Activated gamma-delta T cell treated with Interleukin-2 at 50 U/mL for 16 hours (primary cell): ENCODE measurements at places on chromosomes 11 and 22.

GRCh38 chr11:66879583-66879982, 22.7 kb downstream of the LRFN4 start:
- no peak for DNase-seq

DNA sequence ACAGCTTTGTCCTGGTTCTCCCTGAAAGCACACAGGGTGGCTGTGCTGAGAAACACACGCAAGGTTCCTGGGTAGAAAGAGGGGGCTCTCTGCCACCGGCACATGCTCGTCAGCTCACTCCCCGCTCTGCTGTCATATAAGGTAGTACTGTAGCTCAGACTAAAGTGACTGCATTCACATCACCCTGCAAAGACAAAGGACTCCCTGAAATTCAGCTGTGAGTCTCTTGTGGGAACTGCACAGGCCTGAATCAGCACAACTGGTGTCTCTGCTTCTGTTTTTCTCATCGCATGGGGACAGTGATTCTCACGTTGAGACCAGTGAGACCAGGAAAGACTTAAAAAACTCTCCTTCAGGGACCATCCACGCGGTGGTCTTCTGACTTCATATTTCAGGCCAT, 124.1 kb upstream of the BID start:
- DNase-seq = no peak

- no peak for DNase-seq
Observed at GRCh38 chr11:45661439-45662055, 3.9 kb downstream of the CHST1 start.

DNA sequence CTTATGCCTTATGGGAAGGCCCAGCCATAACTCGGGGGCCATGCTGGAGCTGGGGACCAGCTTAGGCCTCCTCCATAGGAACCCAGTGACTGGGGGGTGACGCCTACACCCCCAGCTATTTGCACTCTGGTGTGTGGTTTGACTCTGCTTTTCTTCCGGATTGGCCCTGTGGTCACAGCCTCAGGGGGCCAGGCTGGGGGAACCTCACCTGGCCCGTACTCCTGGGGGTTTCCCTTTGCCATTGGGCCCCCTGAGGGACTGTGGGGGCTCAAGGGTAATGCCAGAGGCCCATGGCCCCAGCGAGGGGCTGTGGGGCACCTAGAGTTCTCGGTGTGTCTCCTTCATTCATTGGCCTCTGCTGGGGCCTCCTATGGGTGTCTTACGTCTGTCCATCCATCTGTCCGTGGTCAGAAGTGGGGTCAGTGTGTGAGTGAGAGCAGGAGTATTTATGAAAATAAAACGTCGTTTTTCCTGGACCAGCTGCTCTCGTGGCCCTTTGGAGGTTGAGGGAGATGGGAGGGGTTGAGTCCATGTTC, 6.3 kb upstream of the SH3BP1 start:
- peak; percentile 55 for DNase-seq

DNA sequence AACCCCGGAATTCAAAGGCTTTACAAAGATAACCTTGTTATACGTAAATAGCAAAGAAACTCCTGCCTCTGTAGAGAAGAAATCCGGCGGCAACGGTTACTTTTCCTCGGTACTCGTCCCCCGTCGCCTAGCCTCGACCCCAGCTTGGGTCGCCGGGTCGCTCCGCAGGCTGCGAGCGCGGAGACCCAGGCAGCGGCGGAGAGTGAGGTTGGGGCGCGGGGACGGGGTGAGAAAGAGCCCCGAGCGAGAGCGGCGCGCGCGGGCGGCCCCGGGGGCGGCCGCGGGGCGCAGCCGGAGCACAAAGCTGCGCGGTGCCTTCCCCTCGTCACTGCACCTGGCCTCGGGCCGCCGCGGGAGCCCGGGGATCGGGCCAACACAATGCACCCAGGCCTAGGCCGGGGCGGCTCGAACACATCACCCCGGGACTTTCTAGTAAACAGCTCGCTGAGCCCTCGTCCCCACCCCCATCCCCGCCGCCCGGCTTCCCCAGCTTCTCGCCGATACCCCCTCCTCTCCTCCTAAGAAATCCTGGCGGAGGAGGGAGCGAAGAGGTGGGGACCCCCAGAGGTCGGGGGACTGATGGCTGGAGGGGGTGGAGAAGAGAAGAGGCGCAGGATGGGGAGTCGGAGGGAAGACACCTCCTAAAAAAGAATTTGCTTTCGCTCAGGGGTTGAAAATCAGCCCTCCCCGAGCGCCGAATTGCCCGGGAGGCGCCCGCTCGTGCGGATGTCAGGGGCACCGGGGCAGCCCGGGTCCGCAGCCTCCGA, 845 bp downstream of the MPPED2 start:
- no peak for DNase-seq

DNA sequence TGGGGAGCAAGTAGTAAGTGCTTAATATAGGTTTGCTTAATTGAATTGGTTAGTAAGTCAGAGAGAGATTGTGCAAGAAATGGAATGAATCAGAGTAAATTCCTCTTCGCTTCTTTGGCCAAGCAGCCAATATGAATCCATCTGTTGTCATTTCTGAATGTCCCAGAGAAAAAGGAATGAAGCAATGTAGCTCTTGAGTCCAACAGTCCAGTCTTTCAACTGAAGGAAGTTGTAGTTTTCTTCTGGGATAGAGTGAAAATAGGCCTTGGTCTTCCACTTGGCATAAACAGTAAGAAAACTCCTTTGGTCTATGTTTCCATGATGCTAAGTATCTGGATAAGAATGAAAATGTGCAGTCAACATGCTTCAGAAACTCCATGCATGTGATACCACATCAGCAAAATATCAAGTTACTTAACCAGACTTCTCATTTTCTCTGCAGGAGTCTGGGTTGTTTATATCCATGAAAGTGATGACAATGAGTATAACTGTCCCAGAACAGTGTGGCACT, 1.8 kb upstream of the FIBIN start:
- no peak for DNase-seq

DNA sequence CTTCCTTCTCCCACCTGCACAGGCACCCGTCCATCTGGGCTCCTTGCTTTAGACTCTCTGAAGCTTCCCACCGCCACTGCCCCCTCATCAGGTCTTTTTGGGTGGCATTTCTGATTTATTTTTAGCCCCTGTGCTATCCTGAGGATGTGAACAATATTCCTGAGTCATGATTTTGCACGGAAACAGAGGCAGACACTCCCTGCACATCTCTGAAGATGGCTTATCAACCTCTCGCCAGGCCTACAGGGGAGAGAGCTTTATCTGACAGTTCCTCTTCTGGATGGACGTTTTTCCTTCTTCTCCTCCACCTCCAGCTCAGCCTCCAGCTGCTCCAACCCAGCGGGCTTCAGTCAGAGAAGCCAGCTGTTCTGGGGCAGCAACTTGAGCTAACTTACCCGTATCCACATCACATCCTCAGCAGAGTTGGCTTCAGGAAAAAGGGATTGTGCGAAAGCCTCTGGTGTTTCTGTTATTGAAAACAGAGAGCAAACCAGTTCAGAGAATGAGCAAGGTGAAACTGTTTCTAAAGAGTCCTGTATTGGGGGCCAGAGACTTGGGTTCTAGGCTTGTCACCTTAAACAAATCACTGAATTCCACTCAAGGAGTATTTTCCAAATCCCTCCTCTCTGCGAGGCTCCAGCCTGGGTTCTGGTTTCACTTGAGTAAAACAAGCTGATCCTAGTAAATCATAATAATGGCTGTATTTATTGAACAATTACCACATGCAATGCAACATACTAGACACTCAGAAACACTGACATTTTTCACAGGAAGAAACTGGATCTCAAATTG, 33.1 kb upstream of the ETS1 start:
- no peak for DNase-seq

GRCh38 chr11:18299721-18300120, 22.2 kb downstream of the HPS5 start:
- no peak for DNase-seq

DNA sequence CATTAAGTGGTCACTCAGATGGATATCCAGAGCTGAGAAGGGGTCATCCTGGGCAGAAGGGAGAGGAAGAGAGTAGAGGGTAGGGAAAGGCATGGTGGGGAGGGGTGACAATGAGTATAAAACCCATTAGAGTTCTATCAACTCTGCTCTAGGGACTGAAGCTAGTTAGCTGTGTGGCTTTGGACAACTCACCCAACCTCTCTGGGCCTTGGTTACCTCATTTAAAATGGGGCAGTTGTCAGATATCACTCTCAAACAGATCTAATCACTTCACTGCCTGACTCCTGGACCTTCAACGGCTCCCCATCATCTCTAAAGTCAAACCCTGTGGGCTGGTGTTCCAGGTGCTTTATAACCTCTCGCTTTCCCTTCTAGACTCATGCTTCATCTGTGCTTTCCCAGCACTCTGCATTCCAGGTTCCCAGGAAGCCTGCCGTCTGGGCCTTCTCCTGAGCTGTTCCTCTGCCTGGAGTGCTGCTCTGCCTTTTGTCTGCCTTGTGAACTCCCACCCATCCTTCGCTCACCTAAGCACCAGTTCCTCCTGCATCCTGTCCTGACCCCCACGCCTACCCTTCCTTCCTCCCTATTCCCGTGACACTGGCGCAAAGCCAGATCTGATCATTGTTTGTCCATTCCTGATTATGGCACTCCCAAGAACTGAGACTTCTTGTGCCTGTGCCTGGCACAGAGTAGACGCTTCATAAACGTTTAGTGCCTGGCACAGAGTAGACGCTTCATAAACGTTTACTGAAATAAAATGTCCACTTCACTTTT, 22.3 kb upstream of the KCNJ11 start:
- no peak for DNase-seq

DNA sequence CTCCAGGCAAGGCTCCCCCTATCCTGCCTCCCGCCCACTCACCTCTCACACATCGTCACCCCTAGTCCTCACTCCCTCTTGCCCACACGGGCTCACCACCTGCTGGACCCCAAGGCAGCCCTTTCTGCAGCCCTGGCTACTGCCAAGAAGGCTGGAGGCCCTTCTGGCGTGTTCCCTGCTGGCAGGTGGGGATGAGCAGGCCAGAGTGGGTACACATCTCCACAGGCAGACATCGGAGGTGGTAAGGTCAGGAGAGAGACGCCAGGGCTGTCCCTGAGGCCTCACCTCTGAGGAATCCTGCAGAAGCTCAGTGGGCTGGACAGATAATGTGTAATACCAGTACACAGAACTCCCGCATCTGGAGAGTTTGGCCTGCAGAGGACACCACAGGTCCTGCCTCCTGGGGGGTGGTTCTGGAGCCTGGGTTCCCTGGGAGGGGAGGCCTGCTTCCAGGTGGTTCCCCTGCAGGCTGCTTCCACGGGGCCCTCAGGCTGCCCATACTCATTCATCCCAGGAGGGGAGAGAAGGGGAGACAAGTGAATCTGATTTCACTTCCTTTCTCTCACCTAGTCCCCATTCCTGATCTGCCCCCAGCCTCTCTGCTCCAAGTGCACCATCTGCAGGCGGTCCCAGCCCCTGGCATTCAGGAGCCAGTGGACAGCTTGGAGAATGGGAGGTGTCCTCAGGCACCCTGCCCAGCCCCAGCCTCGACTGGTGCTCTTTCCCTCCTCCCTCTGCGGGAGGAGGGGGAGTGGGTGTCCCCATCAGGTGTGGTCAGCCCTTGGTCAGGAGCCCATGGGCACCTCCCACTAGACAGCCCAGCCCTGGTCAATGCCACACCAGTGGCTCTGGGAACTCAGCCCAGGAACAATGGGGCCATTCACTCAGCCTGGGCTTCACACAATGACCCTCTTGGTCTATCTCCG, 6.1 kb upstream of the CHST1 start:
- no peak for DNase-seq

- no peak for DNase-seq
Observed at GRCh38 chr11:112837162-112837826, 123.9 kb upstream of the NCAM1 start.

DNA sequence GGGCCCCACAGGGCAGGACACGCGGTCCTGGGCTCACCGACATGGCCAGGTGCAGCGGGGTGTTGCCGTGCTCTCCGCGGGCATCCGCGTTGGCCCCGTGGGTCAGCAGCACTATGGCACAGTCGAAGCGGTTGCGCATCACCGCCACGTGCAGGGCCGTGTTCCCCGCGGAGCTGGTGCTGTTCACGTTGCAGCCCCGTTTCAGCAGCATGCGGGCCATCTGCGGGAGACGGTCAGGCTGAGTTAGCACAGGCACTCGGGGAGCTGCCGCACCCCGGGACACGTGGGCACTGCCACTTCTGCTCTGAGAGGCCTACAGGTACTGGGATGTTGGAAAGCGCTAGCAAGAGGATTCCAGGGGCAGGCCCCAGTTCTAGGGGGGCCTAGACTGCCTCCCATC, 22.3 kb upstream of the BAIAP2L2 start:
- DNase-seq = no peak

DNA sequence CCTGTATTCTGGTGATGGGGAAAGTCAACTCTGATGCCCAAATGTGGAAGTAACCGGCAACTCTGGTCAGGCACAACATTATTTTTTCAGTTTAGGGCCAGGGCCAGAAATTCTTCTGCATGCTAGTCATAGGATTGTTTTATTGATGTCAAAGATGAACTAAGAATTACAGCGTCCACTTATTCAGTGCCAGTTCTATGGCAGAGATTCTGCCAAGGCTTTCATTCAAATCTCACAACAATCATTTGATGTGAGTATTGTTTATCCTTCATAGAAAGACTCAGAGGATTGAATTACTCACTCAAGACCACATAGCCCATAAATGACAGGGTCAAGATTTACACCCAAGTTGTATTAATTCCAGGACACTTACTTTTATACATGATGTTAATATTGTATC, 87.7 kb downstream of the TMPRSS5 start:
- no peak for DNase-seq

GRCh38 chr11:134385774-134386565, 26.1 kb downstream of the B3GAT1 start:
- no peak for DNase-seq

- no peak for DNase-seq
Observed at GRCh38 chr11:66172146-66172545, 96.3 kb upstream of the RAB1B start.

DNA sequence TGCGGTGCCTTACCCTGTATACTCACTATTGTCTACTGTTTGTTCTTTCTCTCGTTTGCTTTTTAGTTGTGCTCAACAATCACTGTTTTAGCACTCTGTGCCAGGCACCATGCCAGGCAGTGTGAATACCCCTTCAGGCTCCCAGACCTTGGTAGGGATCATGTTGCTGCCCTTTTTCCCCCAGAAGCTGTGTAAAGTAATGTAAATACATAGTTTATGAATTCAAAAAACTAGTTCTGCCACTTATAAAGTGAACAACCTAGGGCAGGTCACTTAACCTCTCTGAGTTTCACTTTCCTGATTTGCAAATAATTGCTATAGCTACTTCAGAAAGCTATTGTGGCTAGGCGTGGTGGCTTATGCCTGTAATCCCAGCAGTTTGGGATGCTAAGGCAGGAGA, 81.0 kb upstream of the CTSC start:
- no peak for DNase-seq

GRCh38 chr11:706439-706956, 467 bp downstream of the EPS8L2 start:
- no peak for DNase-seq

DNA sequence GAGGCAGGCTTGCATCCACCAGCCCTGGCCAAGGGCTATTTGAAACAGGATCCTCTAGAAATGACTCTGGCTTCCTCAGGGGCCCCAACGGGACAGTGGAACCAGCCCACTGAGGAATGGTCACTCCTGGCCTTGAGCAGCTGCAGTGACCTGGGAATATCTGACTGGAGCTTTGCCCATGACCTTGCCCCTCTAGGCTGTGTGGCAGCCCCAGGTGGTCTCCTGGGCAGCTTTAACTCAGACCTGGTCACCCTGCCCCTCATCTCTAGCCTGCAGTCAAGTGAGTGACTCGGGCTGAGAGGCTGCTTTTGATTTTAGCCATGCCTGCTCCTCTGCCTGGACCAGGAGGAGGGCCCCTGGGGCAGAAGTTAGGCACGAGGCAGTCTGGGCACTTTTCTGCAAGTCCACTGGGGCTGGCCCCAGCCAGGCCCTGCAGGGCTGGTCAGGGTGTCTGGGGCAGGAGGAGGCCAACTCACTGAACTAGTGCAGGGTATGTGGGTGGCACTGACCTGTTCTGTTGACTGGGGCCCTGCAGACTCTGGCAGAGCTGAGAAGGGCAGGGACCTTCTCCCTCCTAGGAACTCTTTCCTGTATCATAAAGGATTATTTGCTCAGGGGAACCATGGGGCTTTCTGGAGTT, 13.3 kb downstream of the IL10RA start:
- no peak for DNase-seq
